GM18507 (cell line): ENCODE measurements at places on chromosomes 2 and 18.

DNA sequence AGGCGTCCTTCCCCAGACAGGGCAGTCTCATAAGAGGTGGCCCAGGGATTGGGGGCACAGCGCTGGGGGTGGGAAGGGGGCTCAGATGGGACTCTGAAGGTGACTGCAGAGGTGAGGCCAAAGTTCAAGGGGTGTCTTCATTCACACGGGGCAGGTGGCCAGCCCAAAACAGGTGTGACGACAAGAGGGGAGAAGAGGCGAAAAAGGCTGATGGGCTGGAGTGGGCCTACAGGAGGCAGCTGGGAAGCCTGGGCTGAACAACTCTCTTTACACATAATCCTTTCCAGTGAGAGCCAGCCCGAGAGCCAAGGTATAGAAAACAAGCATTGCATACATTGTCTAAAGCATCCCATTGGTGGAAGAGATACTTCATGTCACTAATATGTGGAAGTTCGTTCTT is 130.9 kb upstream of the ASB18 start:
- DNase-seq = no peak

GRCh38 chr2:65129286-65129825 is 550 bp downstream of the RAB1A start:
- no peak for DNase-seq

- DNase-seq = no peak
Measured at GRCh38 chr18:74468547-74469061, 11.5 kb upstream of the DIPK1C start.

- no peak for DNase-seq
Measured at GRCh38 chr2:150729495-150729955, 242.1 kb upstream of the RND3 start.

DNA sequence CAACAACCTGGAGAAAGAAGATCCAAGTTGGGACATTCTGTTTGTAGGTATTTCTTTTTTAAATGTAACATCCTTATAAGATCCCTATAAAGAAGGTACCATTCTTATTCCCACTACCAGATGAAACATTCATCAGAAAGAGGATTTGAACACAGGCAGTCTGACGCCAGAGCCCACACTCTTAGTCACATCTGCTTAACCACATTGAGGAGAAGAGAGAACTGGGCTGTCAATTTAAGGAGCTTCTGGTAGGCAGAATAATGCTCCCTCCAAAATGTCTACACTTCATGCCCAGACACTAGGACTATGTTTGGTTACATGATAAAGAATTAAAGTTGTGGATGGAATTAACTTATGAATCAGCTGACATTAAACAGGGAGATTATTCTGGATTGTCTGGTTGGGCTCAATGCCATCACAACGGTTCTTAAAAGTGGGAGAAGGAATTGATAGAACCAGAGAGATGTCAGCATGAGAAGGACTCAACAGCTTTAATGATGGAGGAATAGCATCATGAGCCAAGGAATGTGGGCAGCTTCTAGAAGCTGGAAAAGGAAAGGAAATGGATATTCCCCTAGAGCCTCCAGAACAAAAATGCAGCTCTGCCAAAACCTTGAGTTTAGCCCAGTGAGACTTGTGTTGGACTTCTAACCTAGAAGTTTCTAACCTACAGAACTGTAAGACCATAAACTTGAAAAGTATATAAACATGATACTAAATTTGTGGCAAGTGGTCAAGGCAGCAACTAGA is 82.2 kb downstream of the KLF7 start:
- DNase-seq = no peak
